NCI-H446 (cell line): ENCODE measurements at places on chromosomes 6 and 20.

- DNase-seq: no peak
Observed at GRCh38 chr6:149933461-149933860, 8.4 kb upstream of the ULBP2 start.

- DNase-seq: no peak
Observed at GRCh38 chr6:137775227-137775626, 91.8 kb upstream of the TNFAIP3 start.

GRCh38 chr20:22909436-22909835 is 125.7 kb upstream of the SSTR4 start:
- DNase-seq: no peak

DNA sequence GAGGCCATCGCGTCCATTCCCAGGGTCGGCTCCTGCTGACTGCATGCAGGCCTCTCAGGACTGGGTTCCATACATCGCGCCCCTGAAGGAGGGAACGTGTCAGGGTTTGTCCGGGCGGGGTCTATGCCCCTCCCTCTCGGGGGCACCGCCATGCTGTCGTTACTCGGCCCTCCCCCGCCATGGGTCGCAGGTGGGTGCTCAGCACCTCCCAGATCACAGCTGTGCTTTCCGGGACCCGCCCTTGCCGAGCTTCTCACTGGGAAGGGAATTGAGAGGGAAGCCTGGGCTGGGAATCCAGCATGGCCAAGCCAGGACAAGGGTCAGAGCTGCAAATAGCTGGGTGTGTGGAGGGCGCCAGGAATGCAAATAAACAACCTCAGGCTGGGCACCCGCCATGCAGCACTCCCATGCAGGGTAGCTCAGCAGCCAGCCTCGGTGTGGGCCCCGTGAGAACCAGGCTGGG is at the start of gene FRMD1:
Gene FRMD1 (minus strand): TSS at position 270 of the 463 bp plus-strand sequence. CDS start 118 bp downstream, at position 152.
- DNase-seq: no peak

GRCh38 chr6:166691199-166691598 is 64.1 kb upstream of the RPS6KA2 start:
- DNase-seq: no peak

- DNase-seq: no peak
Observed at GRCh38 chr6:16543521-16543920, 217.7 kb downstream of the ATXN1 start.

DNA sequence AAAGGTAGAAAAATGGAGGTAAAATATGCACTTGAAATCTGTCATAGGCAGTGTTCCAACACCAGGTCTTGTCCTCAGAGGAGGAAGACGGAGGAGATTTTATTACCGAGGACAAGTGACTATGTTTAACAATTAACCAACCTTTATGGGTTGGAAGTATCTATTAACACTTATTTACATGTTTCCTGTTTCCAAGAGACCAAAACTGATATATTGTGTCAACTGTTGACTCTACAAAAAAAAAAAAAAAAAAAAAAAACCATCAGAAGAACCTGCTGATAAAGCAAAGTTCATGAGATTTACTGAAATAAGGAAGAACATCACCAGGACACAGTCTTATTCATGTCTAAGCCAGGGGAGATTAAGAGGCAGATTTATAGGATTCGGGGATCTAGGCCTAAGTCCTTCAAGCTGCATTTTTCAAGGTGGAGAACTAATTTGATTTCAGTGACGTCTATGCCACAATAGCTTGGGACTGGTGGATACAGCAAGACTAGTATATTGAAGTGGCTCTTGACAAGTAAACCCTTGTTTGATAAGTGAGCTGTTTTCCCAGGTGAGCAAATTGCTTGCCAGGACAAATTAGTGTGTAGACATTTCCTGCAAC is 126.6 kb upstream of the NAA20 start:
- DNase-seq: no peak

- DNase-seq: no peak
Observed at GRCh38 chr6:6724539-6725467, 136.3 kb downstream of the LY86 start.

DNA sequence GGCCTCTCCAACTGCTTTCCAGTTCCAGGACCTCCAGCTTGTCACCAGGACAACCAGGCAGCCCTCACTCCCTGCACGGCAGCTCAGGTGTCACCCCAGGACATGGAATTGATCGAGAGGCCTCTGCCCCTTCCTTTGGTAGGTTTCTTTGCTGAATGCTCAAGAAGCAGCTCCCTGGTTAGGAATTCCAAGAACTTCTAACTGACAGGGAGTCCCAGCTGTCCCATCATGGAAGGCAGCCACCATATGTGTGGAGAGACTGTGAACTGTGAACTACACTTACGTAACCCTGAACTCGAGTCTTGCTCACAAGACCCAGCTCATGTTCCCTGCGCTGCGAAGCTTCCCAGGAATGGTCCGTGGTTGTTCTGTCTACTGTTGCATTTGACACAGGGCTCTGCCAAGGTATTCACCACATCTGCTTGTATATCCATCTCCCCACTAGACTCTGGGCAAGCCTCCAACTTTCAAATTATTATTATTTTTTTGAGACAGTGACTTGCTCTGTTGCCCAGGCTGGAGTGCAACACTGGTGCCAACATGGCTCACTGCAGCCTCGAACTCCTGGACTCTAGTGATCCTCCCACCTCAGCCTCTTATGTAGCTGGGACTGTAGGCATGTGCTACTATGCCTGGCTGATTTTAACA is 35.7 kb downstream of the MGME1 start:
- DNase-seq: peak; percentile 59

GRCh38 chr6:85690071-85690470 is 47.4 kb upstream of the SYNCRIP start:
- DNase-seq: no peak

DNA sequence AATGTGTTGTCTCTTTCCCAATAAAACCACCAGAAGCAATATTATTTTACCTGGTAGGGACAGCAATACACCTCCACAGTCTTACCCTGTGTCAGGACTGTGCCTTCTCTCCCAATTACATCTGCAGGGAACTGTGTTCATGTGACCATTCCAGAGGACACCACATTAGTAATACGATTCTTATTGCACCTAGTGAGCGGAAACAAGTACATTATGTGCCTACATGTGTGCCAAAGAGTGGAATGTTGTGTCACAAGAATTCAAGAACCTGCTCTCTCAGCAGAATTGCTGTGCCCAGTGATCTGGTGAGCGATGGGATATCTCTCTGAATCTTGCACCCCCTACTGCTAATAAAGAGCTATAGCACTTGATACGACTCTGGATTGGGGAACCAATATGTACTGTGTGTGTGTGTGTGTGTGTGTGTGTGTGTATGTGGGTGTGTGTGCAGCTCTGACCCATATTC is 57.4 kb upstream of the FOXC1 start:
- DNase-seq: no peak

DNA sequence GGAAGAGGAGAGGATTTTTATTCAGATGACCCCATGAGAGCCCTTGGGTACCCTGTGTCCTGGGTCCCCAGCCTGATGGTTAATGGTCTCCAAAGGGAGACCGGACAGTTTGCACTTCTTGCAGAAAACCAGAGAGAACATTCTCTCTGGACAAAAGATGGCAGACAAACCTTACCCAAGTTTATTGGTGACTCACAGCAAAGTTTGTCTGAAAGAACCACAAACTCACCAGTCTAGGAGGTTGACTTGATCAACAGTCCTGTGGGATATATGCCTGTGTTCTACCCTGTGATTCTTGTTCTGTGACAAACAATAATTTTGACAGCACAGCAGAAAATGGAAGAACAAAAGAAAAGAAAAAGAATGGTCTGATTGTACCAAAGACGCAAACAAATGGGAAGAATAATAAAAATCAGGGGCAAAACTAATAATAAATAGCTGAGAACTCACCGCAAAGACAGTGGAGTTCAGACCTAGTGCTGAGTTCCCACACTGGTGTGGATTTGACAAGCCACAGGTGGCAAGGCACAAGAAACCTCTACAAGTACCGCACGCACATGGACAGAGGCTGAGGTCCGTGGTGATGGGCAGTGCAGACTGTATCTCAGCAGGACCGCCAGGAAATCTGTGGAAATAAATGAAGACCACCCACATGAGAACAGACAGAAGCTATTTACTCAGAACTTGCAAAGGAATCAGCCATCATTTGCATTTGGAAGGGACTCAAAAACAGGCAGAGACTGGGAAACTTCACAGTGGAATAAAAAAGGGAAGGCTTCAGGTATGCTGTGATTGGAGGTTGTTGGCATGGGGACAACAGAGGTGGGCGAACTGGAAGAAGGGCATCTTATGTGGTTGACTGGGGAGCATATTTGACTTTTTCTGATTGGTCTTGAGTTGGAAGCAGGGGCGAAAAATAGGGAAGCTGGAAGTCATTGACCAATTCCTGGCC is 246.3 kb upstream of the RNF24 start:
- DNase-seq: no peak

- peak; percentile 86 for DNase-seq
Observed at GRCh38 chr20:31822421-31823330, 3.5 kb downstream of the MYLK2 start.

DNA sequence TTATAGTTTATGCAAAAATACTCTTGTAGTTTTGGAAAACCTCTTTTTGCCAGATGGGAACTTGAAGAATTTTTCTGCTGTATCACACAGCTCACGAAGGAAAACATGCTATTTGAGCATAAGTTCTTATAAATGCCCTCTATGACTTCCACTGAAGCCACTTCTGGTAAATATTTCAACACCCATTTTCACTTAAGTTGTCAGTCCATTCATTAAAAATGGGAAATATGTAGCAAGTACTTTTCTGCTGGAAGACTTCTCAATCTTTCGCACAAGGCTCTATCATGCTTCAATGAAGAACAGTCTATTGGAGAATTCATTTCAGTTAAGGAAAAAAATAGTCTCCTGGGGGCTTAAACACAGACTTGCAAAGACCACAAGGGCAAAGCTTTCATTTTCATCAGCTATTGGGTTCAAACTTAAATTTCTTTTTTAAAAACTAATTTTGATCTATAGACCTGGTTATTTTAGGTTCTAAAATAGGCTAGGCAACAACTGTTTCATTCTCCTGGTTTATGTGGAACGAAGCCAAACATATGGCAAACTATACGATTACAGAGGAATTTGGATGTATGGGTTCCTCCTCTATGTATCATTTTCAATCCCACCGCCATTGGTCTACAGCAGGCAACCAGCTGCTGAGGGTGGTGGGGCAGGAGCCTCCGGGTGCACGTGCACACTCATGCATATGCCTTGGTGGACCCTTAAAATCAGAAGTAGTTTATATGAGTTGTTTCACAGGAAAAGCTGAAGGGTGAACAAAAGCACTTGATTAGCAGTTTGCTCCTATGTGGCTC is 38.7 kb downstream of the LAMA4 start:
- peak; percentile 14 for DNase-seq

DNA sequence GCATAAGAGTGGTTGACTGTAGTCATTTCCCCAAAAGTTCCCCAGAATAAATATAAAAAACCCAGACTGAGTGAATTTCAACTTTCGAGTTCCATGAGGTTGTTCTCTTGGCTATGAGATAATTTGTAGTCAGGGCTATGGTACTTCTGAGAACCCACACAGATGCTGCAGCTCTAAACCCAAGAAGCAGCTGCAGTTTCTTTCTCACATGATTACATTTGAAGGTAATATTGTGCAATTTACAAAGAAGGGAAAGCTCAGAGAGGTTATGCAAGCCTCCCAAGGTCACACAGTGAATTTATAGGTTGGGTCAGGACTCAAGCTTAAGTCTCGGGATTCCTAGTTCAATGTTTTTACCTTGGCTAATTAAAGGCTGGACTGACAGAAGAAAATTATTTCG is 29.7 kb upstream of the CD93 start:
- no peak for DNase-seq

GRCh38 chr6:132286298-132287019 is 114.8 kb downstream of the MOXD1 start:
- DNase-seq: no peak

GRCh38 chr6:132893772-132894490 is 79.6 kb downstream of the RPS12 start:
- DNase-seq: no peak

DNA sequence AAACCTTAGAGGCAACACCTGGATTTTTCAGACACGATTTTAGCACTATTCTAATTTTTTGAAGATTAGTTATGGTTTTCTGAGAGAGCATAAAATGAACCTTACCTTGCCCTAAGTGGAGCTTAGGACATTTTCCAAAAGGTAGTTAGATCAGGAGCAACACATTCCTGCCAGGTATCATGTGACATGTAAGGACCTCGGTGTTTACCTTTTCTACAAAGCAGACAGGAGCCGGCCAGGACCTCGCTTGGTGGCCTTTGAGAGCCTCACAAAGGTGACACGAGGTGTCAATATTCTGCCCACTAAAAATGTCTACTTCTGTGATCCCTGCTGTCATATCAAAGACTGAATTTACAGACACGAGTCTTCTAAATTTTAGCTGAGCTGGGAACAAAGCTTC is 174.9 kb downstream of the SMOC2 start:
- no peak for DNase-seq
